WERI-Rb-1 (cell line): ENCODE measurements at places on chromosomes 3 and 15.

DNA sequence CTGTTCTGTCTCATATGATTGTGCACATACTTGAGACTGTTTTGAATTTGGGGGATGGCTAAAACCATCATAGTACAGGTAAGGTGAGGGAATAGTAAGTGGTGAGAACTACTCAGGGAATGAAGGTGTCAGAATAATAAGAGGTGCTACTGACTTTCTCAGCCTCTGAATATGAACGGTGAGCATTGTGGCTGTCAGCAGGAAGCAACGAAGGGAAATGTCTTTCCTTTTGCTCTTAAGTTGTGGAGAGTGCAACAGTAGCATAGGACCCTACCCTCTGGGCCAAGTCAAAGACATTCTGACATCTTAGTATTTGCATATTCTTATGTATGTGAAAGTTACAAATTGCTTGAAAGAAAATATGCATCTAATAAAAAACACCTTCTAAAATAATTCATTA lies 5.1 kb downstream of the CCR5 start:
- DNase-seq = no peak

DNA sequence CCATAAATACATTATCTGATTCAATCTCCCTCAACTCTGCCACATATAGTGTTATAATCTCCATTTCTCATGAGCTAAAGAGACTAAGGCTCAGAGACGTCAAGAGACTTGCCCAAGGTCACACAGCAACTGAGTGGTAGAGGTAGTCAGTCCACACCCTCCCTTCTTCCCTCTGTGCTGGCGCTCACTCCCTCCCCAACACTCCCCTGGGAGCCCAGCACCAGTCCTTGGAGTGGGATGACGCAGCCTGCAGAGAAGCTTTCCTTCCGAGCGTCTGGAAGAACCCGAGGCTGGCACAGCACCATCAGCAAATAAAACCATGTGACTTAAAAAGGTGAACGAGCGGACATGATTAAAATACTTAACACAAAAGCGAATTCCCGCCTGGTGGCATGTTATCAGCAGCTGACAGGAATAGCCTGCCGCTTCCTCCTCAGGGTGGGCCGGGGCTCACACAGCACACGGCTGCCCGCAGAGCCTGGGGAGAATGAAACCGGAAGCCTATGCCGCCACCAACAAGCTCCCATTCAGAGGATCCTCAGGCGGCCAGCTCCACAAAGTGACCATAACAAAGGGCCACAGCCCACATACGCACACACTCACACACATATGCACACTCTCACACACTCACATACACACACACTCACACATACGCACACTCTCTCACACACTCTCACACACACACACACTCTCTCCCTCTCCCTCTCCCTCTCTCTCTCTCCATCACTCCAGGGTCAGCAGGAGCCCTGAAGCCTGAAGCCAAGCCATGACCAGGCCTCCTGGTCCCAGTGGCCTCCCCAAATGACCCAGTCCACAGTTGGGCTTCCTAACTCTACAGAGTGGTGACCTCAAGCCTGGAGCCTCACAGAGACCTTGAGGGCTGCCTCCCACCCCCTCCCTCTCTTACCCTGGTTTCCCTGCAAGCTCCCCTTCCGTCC lies 120.5 kb downstream of the XXYLT1 start:
- no peak for DNase-seq

GRCh38 chr15:41828807-41829141 lies 882 bp downstream of the JMJD7 start:
- DNase-seq = no peak

DNA sequence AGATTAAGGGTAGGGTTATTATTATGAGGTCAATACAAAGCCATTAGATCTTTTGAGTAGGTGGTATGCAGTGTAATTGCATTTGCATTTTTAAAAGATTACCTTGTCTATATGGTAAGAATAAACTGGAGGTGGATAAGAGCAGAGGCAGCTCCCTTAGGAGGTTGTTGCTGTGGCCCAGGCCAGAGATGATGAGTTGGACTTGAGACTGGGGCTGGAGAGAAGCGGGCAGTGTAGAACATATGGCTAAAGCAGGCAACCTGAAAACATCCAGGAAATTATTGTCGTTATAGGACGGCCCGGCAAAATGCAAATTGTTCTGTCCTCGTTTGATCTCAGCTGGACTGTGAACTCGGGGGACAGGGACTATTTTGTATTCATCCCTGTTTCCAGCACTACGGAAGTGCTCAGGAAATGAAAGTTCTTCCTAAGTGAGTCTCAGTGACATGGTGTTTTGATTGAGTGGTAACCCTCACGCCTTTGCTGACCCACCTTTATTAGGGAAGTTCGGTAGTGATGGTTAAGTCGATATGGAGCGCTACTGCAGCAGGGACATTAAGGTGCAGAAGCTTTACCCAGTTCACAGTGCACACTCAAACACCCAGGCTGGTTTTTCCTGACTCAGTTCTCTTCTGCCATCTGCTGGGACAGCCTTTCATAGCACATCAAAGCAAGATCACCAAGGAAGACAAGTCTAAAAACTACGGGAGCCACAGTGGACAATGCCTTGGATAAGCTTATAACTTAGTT lies 27.2 kb upstream of the VPS33B start:
- DNase-seq = peak; percentile 78

GRCh38 chr3:11140030-11140712 lies 14.1 kb upstream of the HRH1 start:
- no peak for DNase-seq

GRCh38 chr3:56502738-56503137 lies 34.5 kb upstream of the ERC2 start:
- no peak for DNase-seq

DNA sequence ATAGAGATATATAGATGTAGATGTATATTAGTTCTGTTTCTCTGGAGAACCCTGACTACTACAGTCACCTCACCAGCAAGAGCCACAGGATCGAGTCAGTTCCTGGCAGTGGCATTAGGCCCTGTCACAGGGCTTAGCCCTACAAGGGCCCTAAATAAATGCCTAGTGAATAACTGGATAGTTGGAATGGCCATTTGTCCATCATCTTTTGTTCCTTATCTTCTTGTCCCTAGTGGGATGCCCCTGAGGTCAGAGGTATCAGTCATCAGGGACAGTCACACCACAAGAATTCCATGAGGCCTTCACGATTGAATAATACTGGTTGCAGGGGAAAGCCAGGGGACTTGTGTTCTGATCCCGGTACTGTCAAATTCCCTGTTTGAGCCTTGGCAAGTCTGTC lies 204.9 kb upstream of the PPP2R3A start:
- DNase-seq = no peak

DNA sequence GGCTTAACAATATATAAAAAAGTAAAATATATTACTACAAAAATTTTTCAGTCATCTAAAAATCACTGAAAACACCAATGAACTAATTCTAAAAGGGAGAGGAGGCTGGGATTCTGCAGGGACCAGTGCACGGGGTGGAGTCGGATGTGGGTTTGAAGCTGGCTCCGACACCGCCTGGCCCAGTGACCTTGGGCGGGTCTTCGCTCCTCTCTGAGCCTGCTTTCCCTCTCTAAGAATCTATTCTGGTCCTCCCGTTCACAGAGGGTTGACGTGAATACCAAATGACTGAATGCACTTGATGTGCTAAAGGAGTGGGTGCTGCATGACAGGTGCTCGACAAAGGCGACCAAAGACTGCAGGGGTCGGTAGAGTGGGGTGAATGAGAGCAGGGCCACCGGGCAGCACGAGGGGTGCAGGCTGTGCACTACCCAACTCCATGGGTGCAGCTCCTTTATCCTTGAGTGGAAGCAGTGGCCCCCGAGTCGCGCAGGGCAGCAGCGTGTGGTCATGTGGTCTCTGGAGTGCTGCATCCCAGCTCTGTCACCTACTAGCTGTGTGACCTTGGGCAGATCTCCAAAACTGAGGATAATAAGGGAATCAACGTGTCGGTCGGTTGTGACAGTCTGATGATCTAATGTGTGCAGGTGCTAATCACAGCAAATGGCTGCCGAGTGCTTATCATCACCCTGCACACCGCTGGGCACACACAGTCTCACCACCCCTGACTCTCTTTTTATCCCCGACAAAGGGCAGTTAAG lies 8.6 kb upstream of the IQSEC1 start:
- no peak for DNase-seq

- peak; percentile 79 for DNase-seq
These were observed 105.7 kb downstream of the AKAP13 start for GRCh38 chr15:85485956-85486567.

DNA sequence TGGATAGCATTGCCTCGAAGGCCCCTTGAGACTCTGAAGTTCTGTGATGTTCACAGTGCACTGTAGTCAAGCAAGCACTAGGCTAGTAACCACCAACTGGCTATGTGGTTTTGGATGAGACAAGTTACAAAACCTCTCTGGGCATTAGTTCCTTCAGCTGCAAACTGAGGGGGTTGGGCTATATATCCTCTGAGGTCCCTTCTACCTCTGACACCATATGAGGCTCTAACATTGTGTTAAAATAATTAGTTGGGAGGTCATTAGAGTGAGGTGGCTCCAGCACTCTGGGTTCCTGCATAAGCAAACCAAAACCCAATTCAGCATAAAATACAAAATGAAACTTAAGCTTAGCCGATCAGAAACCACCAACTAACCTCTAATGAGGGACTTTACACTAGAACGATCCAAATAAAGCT lies 209.5 kb upstream of the LRRN1 start:
- no peak for DNase-seq

- no peak for DNase-seq
These were observed 3.6 kb downstream of the SIAH2 start for GRCh38 chr3:150759319-150759718.

- DNase-seq = no peak
These were observed 86.8 kb downstream of the FSIP1 start for GRCh38 chr15:39695793-39696192.

GRCh38 chr3:153744889-153745288 lies 376.3 kb upstream of the ARHGEF26 start:
- no peak for DNase-seq

- DNase-seq = no peak
These were observed 52.8 kb upstream of the SLC9A9 start for GRCh38 chr3:143901105-143901504.

GRCh38 chr15:31214864-31215489 lies 111.7 kb upstream of the KLF13 start:
- DNase-seq = no peak

DNA sequence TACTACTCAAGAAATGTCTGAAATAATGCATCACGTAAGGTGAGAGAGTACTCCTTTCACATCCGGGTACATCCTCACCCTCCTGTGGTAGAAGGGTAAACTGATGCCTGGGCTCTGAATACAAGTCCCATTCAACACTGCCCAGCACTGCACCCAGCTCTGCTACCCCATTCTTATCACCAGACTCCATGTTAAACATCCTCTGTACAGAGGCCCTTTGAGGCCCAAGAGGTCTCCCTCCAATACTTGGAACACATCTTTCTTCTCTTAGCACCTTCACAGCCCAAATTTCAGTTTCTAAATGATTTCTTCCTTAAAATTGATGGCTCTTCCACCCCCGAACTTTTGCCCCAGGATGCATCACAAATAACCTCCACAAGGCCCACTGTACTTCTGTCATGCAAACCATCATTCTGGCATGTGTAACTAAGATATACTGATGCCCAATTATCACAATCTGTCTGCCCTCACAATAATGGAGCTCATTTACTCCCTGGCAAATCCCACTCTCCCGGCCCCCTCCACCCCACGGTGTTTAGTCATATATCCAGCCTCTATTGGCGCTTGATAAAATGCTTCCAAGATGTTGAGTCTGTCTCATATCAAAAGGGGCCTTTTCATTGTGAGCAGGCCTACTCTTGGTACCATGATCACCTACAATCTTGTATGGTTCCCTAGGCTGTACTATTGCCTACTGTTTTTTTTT lies 12.6 kb upstream of the GPX1 start:
- DNase-seq = no peak

DNA sequence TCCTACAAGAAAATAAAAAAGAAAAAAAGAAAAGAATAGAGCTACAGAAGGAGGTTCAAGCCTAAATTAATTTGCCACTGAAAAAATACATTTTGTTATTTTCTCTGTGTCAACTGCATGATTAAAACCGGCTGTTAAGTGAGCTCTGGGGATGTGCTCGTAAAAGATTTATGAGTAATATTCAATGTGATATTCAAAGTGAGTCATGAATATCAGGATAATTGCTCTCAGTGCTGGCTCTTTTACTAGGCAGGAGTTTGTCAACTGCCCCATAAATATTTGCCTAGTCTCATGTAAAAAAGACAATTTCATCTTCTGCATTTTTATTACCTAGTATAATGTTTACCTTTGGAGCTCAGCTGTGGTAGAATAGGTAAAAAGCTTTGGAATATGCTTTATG lies 78.9 kb downstream of the CDIN1 start:
- no peak for DNase-seq

DNA sequence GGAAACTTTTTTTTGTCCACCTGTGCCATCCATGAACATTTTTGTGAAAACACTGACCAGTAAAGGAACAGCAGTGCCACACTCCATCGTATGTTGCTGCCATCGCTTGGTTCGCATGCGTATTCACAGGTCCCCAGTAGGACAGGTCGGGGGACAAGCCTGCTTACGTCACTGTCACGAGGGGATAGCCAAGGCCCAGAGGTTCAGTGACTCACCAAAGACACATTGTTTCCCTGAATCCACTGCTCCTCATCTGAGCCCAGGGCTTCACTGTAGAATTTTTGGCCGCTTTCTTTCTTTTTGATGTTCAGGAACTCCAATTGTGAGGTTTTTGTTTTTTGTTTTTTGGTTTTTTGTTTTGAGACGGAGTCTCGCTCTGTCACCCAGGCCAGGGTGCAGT lies 5.9 kb downstream of the ADPRH start:
- no peak for DNase-seq

GRCh38 chr15:75884041-75884440 lies 19.6 kb upstream of the FBXO22 start:
- no peak for DNase-seq

GRCh38 chr3:174957551-174958001 lies 98.4 kb downstream of the NAALADL2 start:
- DNase-seq = no peak

GRCh38 chr15:41865490-41866055 lies 26.9 kb downstream of the PLA2G4B start:
- DNase-seq = no peak

- no peak for DNase-seq
These were observed 23.8 kb downstream of the CXCR6 start for GRCh38 chr3:45966950-45967640.

DNA sequence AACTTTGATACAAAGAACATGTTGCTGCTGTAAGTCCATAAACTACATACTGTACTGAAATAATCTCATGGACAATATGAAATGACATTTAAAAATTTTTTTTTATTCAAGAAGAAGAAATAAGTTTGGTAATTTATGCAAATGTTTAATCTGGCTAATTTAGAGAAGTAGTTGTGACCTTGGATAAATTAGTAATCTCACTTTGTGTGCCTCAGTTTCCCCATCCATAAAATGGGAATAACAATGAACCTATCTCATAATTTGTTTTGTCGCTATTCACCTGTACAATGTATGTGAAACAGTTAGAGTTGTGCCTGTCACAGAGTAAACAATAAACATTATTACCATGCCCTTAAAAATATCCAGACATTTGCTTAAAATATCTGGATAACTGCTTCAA lies 15.3 kb upstream of the DPH6 start:
- DNase-seq = no peak

- no peak for DNase-seq
These were observed 211.0 kb upstream of the DPPA4 start for GRCh38 chr3:109548192-109548938.
